ENCODE measurements at places on chromosomes 7 and 10.

DNA sequence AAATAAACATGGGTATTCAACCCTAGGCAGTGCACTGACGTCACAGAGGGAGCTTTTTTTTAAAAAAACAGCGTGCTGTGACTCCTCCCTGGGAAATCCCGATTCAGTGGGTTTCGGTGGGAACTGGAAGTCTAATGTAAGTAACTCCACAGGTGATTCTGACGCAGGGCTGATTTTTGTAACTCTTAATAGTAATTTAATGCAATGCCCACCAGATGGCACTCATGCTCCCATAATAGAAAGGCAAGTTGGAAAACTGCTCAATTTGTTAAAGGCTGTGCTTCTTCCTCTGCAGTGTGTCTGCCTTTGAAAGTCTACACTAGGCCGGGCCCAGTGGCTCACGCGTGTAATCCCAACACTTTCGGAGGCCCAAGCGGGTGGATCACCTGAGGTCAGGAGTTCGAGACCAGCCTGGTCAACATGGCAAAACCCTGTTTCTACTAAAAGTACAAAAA is 10.9 kb upstream of the RSU1 start:
- DNase-seq = no peak

GRCh38 chr10:63388421-63389031 is 77.3 kb downstream of the JMJD1C start:
- no peak for DNase-seq

GRCh38 chr10:60434418-60435046 is 44.9 kb upstream of the ANK3 start:
- no peak for DNase-seq

DNA sequence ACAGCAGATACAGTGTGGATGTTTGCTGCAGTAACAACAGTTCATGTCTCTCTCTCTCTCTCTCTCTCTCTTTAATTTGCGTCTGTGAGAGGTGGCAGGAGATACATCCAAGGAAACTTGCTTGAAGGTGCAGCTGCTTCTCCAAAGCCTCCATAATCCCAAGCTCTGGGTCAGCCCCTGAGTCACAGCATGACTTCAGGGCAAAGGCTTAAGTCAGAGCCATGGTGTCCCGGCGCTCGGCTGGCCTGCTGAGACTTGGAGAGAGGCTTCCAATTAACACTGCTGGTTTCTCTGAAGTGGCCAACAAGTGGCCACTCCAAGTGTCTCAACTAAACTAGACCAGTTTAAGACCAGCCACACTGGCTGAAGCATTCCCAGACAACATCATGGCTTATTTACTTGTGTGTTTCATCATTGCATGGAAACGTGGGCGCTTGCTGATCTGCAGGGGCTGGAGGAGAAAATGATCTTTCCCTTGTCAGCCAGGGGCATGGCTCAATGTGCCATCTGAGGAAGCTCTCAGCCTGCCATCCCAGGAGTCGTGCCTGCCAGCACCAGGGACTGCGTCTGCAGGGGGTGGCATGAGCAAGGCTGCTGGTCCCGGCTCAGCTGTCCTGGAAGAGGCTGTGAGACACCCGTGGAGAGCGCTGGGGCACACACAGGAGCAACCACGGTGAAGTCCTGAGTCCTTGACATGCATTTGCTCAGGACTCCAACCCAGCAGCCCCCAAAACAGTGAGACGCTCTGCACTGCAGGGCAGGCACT is 254.2 kb downstream of the COBL start:
- no peak for DNase-seq

GRCh38 chr7:128827971-128828711 is 2.1 kb upstream of the FLNC start:
- no peak for DNase-seq

DNA sequence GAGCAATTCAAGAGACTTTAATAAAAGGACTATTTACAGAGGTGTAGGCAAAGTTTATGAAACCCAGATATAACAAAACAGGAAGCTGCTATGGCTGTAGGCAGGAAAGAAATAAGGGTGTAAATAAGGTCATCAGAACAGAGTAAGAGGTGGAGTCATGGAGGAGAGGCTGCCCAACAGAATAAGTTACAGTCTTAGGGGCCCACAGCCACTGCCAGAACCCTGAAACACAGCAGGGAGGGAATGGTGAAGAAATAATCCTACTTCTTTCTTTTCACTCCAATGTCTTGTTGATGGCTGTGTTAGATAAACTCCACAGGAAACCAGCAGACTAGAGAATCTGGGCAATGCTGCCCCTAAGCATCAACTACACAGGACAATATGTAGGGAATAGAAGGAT is 155.8 kb upstream of the TAC1 start:
- DNase-seq = no peak

DNA sequence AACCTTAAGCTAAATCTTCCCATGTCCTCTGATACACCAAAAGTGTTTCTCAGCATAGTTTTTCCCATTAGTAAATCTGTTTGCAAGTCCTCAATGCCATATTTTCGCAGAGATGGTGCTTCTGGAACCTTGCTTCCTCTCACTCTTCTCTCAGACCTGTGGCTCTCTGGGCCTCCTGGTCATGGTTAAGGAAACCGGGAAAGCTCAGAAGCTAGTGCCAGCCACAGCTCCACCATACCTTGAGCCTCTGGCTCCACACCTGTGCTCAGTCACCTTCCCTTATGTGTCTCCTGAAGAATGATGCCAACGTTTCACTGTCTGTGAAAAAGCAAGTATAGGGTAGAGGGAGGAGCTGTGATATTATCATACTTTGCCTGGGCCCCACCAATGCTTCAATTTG is 149.6 kb downstream of the CYP26A1 start:
- DNase-seq = no peak

DNA sequence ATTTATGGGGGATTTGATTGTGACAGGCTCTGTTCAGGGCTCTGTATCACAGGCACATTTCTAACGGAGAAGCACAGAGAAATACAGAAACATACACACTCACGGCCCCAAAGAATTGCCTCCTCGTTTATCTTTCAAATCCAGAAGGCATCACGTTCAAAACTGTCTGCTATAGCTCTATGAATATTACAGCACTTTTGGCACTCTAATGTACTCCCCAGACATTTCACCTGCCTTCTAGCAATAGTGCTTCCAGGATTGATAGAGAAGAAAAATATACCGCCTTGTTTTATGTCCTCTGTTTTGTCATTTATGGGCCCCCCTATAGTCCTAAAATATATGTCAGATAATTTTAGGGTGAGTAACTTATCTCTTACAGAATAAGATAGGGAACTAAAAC is 947.5 kb downstream of the ANKRD7 start:
- no peak for DNase-seq

DNA sequence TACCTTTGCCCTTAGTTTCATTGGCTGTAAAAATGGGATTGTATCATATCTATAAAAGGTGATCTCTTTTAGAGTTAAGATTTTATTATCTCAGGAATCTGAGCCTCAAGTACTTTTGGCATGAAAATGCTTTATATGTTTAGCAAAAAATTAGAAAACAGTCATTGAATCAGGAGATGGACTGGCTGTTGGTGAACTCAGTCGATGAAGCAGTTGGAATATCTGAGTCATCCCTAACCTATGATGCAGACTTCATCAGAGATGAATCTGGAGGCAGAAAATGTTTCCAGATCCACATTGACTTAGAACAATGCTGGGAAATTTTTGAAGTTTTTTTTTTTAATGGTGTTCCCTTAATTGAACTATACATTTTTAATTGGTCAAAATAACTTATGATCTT is 228.5 kb downstream of the SLC25A13 start:
- no peak for DNase-seq

GRCh38 chr7:79352323-79352722 is 101.1 kb downstream of the MAGI2 start:
- DNase-seq = no peak

- DNase-seq = no peak
These were observed 124.6 kb downstream of the IMMP2L start for GRCh38 chr7:111437736-111438135.

- DNase-seq = no peak
These were observed 257.1 kb downstream of the GLI3 start for GRCh38 chr7:41979834-41980307.

- no peak for DNase-seq
These were observed 15.1 kb upstream of the TTYH3 start for GRCh38 chr7:2616387-2617324.

DNA sequence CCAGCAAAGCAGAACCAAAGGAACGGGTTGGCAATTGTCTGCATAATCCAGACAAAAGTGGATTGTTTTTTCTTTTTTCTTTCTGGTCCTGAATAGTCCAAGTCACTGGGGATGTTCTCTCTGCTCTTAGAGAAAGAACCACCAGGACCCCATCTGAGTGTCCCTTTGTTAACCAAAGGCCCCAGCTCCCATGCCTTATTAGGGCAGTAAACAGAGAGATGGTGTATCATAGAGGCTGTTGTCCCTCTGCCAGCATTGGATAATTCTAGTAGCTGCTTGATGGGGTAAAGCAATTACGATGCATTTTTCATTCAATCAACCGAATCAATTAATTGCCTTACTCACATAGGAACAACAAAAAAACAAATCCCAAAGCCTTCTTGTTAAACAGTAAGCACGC is 213.0 kb downstream of the BUB3 start:
- DNase-seq = no peak

- DNase-seq = no peak
These were observed 86.8 kb upstream of the STEAP1B start for GRCh38 chr7:22586786-22587140.

- DNase-seq = no peak
These were observed 3.9 kb upstream of the FAS start for GRCh38 chr10:88986549-88987242.

DNA sequence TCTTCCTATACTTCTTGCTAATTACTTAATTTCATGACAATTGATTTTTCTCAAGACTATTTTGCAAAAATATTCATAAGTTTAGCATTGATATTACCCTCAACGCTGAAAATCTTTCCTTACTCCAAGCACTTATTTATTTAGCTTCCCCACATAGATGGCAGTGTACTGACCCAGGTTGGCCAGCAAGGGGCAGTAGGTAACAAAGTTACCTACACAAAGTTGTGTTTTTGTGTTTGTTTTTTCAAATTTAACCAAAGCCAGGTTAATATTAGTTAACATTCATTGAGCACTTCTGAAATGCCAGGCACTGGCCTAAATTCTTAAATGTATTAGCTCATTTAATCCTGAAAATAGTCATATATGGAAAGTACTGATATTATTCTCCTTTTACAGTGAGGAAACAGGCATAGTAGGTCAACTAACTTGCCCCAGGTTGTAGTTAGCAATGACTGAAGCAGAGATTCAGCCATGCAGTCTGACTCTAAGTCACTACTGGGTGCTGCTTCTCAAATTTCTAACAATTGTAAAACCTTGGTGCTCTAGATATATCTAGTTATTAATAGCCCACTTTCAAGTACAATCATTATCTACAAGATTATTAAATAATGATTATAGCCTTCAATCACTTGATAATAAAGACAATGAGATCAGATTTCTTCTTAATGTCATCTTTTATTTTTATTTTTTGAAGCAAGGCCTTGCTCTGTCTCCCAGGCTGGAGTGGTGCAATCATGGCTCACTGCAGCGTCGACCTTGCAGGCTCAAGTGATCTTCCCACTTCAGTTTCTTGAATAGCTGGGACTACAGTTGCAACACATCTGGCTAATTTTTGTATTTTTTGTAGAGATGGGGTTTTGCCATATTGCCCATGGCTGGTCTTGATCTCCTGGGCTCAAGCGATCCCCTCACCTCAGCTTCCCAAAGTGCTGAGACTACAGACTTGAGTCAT is 5.8 kb upstream of the GGCT start:
- DNase-seq = no peak

GRCh38 chr7:5687936-5688630 is 93.4 kb downstream of the RNF216 start:
- no peak for DNase-seq

DNA sequence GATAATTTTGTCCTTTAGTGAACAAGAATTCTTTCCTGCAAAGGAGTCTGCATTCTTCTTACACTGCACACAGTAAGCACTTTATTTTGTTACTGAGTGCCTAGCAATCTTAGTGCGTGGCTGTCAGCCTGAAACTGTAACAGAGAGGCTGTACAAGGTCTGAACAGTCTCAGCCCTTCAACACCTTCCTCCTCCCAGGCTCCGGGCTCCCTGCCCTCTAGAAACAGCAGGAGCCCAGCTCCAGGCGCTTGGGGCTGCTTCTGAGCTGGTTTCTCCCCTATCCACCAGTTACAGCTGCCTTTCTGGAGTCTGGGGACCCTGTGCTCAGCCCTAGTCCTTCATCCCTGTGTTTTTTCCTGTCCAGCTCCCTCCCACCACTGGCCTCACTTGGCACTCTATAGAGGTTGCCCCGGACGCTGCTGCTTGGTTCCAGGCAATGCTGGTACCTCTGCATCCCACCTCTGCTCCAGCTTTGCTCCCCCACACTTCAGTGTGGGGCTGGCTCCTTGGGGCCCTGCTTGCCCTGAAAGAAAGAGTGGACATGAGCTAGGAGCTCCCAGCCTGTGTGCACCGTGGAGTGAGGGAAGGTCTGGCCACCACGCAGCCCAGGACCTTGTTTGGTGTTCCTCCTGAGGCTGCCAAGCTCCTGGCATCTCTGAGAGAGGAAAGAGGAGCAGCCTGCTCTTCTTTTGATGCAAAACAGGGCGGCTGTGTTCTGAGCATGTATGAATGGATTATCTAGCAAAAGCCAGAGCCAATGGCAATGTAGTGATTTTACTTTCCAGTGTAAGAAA is 251.2 kb upstream of the GRB10 start:
- DNase-seq = no peak

GRCh38 chr10:90884431-90884830 is 12.7 kb downstream of the RPP30 start:
- DNase-seq = no peak

- no peak for DNase-seq
These were observed 59.8 kb upstream of the MSRB2 start for GRCh38 chr10:23035569-23035968.

- DNase-seq = no peak
These were observed 82.1 kb downstream of the ZRANB1 start for GRCh38 chr10:125023862-125024496.

DNA sequence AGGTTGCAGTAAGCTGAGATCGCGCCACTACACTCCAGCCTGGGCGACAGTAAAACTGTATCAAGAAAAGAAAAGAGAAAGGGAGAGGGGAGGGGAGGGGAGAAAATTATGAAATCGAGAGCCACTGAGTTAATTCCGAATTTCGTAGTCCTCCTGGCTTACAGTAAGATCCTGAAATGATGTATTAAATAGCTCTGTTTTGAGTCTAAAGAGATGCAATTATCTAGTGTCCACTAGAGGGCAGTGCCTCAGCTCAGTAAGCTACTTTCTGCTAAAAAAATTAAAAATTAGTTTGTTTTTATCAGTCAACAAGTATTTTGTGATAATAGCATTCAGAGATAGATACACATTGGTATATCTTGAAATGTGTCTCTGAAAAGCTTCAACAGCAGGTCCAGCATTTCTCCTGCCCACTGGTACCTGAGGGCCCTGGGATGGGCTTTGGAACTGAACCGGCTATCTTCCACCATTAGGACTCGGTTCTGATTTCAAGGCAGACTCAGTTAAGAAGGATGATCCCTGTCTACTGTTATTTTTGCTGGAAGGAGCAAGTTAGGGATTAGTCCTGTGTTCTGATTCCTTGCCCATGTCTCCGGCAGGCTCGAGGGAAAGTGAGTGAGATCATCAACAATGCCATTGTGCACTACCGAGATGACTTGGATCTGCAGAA is 19.5 kb downstream of the TSPAN33 start:
- no peak for DNase-seq

Data from cortex of kidney (tissue), 1 donor.